ENCODE measurements at places on chromosomes 2 and 18. TPM values are rescaled to one million over a fixed set of nuclear protein-coding genes. Genes with fewer than 3 reads are reported as not detected.

The L3MBTL4 gene
- 0.23 TPM for total RNA-seq

The CRACDL gene
- 0.77 TPM for total RNA-seq

The ARHGAP25 gene
- total RNA-seq: 0.48 TPM

The ANKRD36B gene
- total RNA-seq: 25.0 TPM

The TCF7L1 gene
- 27.7 TPM for total RNA-seq

The ZSWIM2 gene
- total RNA-seq: not detected

The KHK gene
- total RNA-seq: 7.9 TPM

The FEV gene
- total RNA-seq: not detected

The ELOA2 gene
- not detected for total RNA-seq

The IMMT gene
- 129 TPM for total RNA-seq

DNA sequence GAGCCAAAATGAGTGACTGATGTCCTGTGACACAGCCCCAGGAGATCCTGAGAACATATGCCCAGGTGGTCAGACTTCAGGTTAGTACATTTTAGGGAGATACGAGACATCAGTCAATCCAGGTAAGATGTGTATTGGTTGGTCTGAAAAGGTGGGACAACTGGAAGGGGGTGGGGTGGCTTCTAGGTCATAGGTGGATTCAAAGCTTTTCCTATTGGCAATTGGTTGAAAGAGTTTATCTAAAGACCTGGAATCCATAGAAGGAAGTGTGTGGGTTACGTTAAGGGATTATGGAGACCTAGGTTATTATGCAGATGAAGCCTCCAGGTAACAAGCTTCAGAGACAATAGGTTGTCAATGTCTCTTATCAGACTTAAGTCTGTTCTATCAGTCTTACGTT lies 136.5 kb downstream of the ZNF532 start:
- DNase-seq: no peak

DNA sequence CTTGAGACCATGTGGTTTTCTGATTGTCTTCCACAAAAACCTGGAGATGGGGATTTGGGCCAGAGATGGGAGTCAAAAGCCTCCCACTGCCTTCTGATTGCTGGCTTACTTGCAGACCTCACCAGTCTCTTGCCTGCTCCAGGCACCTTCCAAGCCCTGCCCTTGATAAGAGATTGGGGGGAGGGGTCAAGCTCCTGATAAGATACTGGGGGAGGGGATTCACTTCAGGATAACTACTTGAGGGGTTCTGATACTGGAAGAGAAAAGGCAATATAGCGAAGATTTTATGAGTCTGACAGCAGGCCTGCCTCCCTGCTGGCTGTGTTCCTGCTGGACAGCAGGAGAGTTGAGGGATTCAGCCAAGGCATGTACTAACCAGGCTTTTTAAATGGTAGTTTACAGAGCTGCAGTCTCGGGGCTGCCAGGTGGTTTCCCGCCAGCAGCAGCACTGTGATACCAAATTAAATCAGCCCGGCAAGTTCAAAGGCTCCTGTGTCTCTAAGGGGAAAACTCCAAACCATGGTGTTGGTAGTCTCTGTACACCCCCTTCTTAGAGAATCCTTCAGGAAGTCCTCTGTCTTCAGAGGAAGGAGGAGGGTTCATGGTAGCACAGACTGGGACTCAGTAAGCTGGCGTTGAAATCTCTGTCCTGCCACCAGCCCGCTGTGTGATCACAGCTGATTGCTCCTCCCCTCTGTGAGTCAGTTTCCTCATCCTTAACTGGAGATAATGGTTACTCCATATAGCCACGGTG lies 58.3 kb downstream of the FBXO36 start:
- no peak for DNase-seq

- peak; percentile 25 for DNase-seq
Measured at GRCh38 chr2:197786010-197786877, 1.1 kb upstream of the BOLL start.

- no peak for DNase-seq
Measured at GRCh38 chr2:119721043-119721442, 38.7 kb upstream of the PTPN4 start.

DNA sequence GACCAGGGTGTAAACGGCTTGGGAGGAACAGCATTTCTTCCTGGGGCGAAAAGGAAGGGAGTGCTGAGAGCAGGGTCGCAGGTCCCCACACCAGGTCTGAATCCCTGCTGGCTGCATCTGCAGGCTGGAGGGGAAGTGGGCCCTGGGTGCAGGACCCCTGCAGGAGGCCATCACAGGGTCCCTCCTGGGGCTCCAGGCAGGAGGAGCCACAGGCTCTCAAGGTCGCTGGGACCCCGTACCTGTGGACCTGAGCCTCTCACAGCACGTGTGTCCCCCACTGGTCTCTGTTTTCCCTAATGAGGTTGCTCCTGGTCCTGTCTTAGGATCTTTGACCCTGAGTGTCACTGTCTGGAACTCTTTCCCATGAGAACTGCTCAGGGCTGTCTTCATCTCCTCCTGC lies 147.8 kb upstream of the ZNF236 start:
- no peak for DNase-seq

DNA sequence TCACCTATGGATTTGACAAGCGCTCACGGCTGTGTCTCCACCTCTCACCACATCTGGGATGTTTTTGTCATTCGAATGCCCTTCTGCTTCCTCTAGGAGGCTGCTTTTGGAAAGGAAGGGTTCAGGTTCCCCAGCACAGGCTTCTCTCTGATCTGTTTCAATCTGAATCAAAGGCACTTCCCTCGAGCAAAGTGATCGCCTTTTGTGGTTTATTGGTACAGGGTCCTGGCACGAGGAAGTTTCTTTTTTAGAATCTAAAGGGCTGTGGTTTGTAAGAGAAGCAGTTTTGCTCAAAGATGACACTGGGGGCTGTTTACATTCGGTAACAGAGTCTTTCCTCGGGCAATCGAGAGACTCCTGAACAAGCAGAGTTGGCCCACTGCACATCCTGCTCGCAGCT lies 145.0 kb downstream of the DAW1 start:
- no peak for DNase-seq

GRCh38 chr18:40577239-40577980 lies 1377.6 kb upstream of the PIK3C3 start:
- no peak for DNase-seq

GRCh38 chr2:36163520-36164254 lies 191.9 kb upstream of the CRIM1 start:
- no peak for DNase-seq

DNA sequence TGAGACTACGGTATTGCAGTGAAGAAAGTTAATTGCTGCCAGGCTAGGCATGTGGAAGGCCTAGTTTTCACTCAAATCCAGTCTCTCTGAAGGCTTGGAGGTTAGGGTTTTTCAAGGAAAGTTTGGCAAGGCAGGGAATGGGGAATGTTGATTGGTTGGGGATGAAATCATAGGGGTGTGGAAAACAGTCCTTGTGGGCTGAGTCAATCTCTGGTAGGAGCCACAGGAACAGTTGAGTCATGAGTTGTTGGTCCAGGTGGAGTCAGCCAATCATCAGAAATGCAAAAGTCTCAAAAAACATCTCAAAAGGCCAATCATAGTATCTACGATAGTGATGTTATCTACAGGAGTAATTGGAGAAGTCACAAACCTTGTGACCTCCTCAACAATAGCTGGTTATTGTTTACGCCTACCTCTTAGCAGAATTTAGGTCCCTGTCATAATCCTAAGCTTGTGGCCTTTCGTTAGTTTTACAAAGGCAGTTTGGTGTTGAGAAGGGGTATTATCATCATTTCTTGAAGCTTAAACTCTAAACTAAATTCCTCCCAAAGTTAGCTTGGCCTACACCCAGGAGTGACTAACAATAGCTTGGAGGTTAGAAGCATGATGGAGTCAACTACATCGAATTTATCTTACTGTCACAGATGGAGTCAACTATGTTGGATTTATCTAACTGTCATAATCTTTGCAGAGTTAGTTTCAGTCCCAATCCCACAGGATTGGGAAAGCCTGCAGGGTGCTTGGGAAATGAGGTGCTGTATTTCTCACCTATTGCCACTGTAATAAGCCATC lies 33.7 kb upstream of the APCDD1 start:
- DNase-seq: no peak

DNA sequence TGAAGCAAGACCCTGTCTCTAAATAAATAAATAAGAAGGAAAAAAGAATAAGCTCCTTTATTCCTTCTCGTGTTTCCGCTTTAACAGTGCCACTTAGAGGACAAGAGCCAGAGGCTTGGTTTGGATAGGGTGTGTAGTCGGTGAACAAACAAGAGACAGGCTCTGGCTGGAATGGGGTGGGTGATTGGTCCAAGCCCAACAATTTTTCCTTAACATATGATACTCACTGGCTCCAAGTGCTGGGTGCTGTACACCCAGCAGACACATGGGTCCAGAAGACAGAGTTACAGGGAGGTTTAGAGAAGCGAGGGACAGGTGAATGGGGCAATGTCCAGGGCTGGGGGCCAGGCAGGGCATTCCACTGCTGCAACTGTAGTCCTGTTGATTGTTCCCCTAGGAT lies 77.8 kb downstream of the NCAPH start:
- no peak for DNase-seq

- DNase-seq: no peak
Measured at GRCh38 chr2:236657215-236657614, 87.6 kb downstream of the ACKR3 start.

GRCh38 chr18:8610459-8610851 lies 1.2 kb downstream of the RAB12 start:
- no peak for DNase-seq

GRCh38 chr2:166329465-166329864 lies 46.3 kb downstream of the SCN9A start:
- no peak for DNase-seq

- no peak for DNase-seq
Measured at GRCh38 chr18:5286525-5286924, 9.0 kb downstream of the ZBTB14 start.

GRCh38 chr2:177430411-177430810 lies 37.8 kb downstream of the AGPS start:
- no peak for DNase-seq

DNA sequence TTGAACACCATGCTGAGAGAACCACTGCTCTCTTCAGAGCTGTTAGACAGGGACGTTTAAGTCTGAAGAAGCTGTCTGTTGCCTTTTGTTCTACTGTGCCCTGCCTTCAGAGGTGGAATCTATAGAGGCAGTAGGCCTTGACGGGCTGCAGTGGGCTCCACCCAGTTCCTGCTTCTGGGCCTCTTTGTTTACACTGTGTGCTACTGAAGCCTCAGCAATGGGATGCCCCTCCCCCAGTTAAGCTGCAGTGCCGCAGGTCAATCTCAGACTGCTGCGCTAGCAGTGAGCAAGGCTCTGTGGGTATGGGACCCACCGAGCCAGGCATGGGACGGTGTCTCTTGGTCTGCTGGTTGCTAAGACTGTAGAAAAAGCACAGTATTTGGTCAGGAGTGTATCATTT lies 162.3 kb upstream of the NXPH2 start:
- no peak for DNase-seq

GRCh38 chr18:79917853-79918614 lies 33.4 kb downstream of the SLC66A2 start:
- DNase-seq: no peak

DNA sequence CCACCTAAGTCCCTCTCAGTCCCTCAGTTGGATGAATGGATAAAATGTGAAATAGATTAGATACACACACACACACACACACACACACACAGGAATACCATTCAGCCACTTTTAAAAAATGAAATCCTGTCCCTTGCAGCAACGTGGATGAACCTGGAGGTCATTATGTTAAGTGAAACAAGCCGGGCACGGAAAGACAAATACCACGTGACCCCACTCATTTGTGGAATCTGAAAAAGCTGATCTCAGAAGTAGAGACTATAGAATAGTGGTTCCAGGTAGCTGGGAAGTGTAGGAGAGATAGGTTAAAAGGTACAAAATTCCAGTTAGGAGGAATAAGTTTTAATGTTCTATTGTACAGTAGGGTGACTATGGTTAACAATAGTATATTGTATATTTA lies 31.0 kb downstream of the TTC32 start:
- DNase-seq: no peak

- peak; percentile 68 for DNase-seq
Measured at GRCh38 chr18:59070181-59070912, 69.3 kb upstream of the SEC11C start.

GRCh38 chr2:128978212-128978611 lies 659.5 kb upstream of the HS6ST1 start:
- DNase-seq: no peak

DNA sequence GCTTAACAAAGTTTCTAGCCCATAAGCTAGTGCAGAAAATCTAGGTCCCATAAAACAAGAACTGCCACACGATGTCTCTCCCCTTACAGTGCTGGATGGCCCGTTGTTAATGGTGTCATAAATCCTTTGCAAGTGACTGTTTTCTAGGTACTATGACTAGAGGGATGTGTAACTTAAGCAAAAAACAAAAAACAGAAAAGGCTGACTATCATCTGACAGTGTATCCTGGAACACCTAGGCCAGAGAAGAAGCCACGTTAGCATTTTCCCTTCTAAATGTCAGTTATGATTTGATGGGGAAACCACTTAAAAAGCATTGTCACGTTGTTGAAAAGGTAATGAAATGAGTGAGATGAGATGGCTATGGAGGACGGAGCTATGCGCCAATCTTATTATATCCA lies 2.4 kb downstream of the CASP8 start:
- no peak for DNase-seq

- no peak for DNase-seq
Measured at GRCh38 chr18:154151-154550, 4.2 kb upstream of the USP14 start.

GRCh38 chr2:16671760-16672159 lies 6.1 kb upstream of the CYRIA start:
- DNase-seq: no peak

GRCh38 chr18:24054130-24054529 lies 39.6 kb downstream of the TTC39C start:
- no peak for DNase-seq

DNA sequence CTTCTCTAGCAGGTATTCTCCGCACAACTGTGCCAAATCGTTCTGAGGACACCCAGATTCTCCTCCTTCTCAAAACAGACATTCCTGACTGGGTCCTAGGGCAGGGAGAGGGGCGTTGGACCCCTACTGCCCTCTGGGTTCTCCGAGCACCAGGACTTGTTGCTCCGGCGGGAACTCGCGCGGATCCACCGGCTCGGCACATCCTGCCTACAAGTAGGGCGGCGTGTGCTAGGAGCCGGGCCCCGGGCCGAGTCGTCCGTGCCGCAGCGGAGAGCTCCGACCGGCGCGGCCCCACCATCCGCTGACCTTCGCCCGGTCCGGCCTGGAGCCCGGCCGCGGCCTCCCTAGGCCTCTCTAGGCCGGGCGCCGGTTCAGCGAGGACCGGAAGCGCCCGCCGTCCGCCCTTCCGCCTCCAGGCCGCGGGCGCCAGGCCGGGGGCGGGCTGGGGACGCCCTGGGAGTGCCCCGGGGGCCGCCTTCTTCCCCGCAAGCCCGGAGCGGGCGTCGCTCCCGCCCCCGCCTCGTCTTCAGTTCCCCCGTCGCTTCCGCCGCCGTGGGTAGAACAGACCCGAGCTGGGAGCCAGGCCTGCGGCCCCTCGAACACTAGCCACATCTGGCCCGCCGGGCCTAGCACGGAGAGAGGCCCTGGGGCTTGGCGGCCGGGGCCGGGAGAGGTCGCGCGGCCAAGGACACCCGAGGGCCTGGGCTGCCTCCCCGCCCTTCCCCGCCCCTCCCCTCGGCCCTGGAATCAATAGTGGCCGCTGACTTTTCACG lies 7.6 kb upstream of the ONECUT2 start:
- DNase-seq: no peak

Measured in Caco-2 (cell line).